Stimulated activated CD4-positive, alpha-beta T cell treated with anti-CD3 and anti-CD28 coated beads, TNF-alpha, amount 100 ng/mL, for 24 hours (primary cell): ENCODE measurements at places on chromosomes 1 and 21.

GRCh38 chr21:25297117-25297516 is 310.2 kb downstream of the MRPL39 start:
- no peak for DNase-seq

DNA sequence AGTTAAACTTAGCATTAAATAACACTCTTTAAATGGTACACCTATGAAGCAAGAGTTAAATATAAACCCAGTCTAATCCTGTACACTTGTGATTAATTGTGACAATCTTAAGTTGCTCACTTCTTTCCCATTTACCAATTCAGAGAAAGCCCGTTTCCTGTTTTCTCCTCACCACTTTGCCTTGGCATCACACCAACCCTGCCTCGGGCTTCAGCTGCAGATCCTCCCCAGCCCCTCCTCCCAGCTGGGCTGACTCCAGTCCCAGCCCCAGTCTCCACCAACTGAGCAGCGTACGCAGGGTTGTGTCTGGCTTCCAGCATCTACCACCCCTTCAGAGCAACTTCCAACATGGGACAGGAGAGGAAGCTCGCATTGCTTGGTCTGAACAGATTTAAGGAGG is 4.1 kb downstream of the PYCR2 start:
- DNase-seq, result no peak

DNA sequence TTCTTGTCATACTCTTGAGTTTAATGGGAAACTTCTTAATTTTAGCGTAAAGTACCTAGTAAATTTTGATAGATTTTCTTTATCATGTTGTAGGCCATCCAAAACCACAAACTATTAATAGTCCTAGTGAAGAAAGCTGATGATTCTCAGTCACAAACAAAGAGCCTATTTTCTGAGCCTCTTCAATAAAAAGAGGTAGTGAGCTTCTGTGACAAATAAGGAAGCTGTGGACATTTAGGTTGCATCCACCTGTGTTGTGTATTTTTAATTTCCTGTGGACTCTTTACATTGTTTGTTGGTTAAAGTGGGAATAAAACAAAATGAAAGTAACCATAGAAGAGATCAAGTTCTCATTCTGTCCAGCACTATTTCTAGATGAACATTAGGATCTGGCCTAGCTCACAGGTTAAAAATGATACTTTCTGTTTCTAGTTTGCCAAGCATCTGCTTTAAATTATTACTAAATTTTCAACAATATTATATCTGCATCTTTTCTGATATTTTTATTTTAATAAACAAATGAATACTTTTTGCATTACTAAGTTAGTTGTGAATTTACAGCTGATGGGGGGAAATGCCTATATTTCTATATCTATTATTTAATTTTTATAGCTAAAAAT is 702.2 kb upstream of the ADGRL4 start:
- DNase-seq, result no peak

DNA sequence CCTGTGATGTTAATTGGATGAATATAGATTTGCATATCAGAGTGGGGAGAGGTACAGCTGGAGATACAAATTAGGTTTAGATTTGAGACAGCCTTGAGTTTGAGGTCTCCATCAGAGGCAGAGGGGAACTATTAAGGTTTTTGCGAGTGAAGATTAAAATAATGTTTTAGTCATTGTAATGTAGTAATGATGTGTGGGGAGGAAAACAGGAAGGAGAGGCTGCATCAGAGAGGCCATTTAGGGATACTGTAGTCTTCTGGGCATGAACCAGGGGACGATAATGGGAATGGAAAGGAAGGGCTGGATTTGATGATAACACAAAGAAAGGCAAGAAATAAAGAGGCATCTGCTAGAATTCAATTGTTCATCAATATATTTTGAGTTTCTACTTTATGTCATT is 9.5 kb downstream of the CD84 start:
- DNase-seq, result no peak

- no peak for DNase-seq
Observed at GRCh38 chr1:93369734-93370133, 24.0 kb downstream of the DR1 start.

GRCh38 chr1:157969697-157970485 is 23.6 kb upstream of the KIRREL1 start:
- no peak for DNase-seq

DNA sequence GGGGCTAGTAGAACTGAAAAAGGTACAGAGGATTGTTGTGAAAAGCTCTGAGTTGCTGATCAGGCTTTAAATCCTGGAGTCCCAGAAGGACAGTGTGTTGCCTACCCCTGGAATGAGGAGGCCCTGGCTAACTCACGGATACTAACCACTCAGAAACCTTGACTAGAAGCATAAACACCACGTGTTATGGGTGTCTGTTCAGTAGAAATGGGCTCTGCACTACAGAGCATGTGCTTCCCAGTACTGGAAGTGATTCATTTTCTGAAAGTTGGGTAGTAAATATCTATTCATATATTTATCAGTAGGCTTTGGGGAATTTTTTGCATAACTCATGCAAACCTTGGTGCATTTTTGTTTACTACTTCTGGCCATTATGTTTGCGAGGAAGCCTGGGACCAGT is 15.1 kb upstream of the CLCA1 start:
- DNase-seq, result no peak

DNA sequence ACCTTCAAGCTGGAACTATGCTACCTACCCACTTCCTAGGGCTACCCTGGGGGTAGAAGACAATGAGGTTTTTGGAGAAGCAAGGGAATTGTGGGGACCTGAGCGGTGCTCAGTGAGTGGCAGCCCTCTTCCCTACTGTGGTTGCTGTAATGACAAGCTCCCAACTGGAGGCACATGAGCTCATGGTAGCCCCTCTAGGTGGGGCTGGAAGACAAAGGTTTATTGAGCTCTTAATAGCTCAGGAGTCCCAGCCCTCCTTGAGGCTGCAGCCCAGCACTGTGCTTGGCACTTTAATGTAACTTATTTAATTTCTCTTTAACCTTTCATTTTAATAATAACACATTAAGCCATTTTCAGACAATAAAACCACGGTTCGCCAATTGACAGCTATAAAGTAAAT is 528.9 kb downstream of the OMA1 start:
- DNase-seq, result no peak

GRCh38 chr1:165449131-165449530 is 4.2 kb upstream of the RXRG start:
- DNase-seq, result no peak

GRCh38 chr1:198776602-198777029 is 137.8 kb downstream of the PTPRC start:
- no peak for DNase-seq

DNA sequence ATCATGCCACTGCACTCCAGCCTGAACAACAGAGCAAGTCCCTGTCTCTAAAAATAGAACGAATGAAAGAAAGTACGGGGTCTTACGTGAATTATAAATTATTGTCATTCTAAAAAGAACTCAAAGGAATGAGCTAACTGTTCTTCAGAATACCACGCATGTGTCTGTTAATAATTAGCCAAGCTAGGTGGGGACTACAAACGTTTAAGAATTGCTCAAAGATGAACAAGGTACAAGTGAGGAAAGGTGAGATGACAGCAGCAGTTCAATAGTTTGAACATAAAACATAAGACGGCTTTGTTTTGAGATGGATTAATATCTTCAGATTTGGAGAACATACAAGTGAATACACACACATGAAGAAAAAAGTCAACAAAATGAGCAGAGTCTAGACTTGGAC is 79.6 kb downstream of the UBR4 start:
- DNase-seq, result no peak

DNA sequence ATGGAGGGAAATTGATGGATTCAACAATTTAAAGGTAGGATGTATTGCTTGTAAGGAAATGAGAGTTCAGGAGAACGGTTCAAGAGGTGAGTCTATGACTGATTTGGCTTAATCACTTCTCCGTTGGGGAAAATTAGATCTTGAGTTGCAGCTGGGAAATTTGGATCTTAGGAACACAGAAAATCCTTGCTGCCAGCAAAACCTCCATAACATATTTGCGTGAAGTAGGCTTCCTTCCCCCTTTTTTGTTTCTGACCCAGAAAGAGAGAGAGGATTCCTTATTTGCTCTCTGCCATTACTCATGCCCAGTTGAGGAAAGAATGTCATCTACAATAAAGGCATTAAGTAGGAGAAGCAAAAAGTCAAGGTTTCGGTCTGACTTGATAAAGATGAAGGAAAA is 73.5 kb upstream of the PDC start:
- no peak for DNase-seq

DNA sequence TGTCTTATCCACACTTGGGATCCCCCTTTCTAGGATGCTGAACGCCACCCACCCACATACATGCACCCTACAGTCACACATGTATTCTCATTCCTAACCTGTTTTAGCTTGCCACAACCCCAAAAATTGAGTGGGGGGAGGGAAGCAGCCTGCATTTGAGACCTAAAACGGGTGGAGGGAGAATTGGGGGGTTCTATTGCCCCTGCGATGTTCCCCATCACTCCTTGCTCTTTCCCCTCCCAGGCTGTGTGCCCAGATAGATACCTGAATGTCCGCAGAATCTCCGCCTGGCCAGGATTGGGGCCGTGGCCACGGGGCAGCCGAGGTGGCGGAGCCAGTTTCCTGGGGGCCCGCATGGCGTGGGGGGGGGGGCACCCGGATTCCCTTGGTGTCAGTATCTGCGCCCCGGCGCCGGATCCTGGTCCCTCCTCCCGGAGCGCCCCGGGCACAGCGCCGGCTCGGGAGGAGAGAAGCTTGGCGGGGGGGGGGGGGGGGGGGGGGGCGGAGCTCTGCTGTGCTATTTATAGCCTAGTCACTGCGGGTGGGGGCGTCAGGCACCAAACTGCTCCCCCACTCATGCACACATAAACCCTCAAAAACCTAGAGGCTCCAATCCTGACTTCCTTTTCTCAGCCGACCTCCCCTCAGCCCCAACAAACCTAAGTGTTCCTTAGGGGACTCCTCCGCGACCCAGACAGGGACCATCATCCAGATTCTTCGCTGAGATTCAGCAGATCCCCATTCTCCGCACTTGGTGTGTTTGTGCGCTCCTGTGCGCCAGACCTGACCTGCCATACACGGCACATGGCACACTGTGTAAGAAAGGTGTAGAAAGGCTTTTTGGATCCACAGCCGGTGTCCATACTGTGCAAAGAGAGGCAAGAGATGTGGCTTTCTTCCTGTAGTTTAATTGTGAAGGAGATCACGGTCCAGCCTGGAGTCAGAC is 1.9 kb downstream of the ANKRD34A start:
- DNase-seq, result no peak

- DNase-seq, result no peak
Observed at GRCh38 chr1:19074902-19075721, 118.6 kb upstream of the IFFO2 start.

DNA sequence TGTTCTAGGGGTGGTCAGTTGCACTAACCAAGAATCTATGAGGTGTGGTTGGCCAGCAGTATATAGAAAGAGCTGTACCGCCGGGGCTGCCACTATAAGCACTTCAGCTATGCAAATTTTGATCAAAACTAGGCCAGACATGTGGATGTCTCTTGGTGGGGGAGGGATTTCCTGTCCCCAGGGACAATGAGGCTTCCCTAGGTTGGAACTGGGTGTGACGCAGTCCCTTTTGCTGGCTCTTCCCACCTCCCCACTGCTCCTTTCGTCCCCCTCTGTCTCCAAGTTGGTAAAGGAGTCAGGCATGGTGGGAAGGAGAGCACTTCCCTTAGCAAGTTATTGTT is 13.6 kb downstream of the SDCCAG8 start:
- DNase-seq, result no peak

GRCh38 chr1:180151508-180151907 is 3.2 kb upstream of the QSOX1 start:
- DNase-seq, result no peak

GRCh38 chr21:45015469-45015860 is 58.9 kb upstream of the ADARB1 start:
- DNase-seq, result no peak

DNA sequence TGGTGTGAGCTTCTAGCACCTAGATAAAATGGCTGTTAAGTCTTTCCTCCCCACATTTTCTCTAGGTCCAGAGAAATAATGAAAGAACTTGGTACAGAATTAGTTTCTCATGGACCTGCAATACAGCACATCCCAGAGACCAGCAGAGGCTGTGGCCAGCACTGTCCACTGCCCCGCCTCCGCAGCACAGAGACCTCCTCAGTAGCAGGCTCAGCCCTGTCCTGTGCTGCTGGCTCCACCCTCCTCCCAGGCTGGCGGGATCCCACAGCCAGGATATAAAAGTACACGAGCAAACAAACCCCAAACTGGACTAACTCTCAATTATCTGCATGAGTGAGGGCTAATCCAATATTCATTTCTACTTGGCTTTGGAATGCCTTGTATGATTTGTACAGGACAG is 401.5 kb downstream of the RPS6KC1 start:
- DNase-seq, result no peak

DNA sequence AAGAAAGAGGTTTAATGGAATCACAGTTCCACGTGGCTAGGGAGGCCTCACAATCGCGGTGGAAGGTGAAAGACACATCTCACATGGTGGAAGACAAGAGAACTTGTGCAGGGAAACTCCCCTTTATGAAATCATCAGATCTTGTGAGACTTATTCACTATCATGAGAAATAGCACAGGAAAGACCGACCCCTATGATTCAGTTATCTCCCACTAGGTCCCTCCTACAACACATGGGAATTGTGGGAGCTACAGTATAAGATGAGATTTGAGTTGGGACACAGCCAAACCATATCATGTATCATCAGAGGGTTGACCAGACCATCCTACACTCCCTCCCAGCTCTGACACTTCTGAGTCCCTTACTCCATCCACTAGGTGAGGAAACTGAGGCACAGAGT is 143.9 kb upstream of the KLHDC7A start:
- DNase-seq, result no peak

DNA sequence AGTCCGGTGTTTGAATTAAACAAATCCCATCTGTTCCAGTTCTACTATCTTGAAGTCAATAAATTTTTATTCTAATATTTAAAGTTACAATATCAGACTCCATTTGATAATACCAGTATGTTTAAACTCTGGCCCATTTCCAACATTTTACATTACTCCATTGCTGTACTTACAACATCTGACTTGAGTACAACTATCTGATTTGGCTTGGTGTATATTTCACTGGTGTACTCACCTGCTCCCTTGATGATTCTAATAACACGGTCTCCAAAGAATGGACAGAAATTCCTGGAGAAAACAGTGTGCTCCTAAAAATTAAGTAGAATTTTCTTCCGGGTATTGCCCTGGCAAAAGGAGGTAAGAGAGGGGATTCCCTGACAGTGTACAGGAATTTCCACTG is 680.5 kb upstream of the ADAMTS5 start:
- no peak for DNase-seq

DNA sequence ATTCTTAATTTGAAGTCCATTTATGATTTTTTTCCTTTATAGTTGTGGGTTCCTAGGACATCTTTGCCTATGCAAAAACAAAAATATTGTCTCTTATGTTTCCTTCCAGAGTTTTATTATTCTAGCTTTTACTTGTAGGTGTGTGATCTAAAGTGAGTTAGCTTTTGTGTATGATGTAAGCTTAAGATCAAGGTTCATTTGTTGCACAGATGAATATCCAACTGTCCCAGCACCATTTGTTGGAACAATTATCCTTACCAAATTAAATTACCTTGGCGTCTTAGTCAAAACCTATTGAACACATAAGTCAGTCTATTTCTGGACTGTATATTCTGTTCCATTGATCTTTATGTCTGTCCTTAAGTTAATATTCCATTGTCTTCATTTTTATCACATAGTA is 337.6 kb downstream of the ZP4 start:
- no peak for DNase-seq

- no peak for DNase-seq
Observed at GRCh38 chr1:234427950-234428646, 50.9 kb downstream of the TARBP1 start.
